ENCODE measurements at places on chromosomes 16 and 17. TPM values are rescaled to one million over a fixed set of nuclear protein-coding genes. Genes with fewer than 3 reads are reported as not detected.
A peak's percentile ranks its signal among the peaks of the same experiment; 100 is the strongest.

DNA sequence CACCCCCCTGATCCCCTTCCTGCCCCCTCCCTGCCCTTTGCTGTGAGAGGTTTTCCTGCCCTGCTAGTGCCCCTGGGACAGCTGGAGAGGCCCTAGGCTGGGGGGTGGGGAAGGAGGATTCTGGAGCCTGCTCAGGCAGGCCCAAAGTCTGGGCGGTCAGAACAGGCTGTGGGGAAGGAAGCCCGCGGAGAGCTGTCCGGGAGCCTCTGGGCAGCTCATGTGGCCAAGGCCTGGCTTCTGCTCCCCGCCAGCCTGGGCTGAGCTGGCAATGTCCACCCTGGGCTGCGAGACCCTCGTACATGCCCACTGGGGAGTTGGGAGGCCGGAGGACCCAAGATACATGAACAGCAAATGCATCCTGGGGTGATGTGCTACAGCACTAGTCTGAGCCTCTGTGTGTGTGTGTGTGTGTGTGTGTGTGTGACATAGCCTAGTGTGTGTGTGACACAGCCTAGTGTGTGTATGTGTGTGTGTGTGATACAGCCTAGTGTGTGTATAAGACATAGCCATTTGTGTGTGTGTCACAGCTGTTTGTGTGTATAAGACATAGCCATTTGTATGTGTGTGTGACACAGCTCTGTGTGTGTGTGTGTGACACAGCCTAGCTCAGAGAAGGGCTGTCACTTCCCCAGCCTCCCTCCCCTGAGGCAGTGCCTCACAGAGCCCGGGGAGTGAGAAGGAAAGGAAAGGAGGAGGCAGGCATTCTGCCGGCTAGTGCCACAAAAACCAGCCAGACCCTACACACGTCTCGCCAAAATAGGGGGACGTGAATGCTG, 201.4 kb upstream of the CIBAR2 start:
- no peak for DNase-seq
- H3K36me3 ChIP-seq: no peaks in the 10 kb centered on the region
- H3K4me1 ChIP-seq: peaks cover 28% of the 10 kb centered on the region
- H3K27ac ChIP-seq: no peak overlapping the region
- peaks cover 9% of the 10 kb centered on the region for H3K27me3 ChIP-seq

GRCh38 chr17:11330826-11331225, 89.8 kb downstream of the SHISA6 start:
- H3K4me3 ChIP-seq: no peak overlapping the region
- no peaks in the 10 kb centered on the region for H3K4me1 ChIP-seq
- H3K27me3 ChIP-seq: no peaks in the 10 kb centered on the region
- no peak for DNase-seq

DNA sequence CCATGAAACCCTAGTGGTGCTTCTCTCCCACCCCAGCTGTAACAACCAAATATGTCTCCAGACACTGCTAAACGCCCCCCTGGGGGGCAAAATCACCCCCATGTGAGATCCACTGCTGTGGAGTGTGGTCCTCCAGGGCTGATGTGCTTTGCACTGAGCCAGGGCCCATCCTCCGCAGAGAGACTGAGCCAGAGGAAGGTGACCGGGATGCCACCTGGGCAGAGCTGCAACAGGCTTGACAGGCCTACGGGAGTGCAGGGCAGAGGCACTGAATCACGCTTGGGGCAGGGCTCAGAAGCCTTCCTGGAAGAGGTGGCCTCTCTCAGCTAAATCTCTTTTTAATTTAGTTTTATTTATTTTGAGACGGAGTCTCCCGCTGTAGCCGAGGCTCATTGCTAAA, 4.4 kb downstream of the GJD3 start:
- peaks cover 10% of the 10 kb centered on the region for H3K27me3 ChIP-seq
- H3K4me1 ChIP-seq: peaks cover 23% of the 10 kb centered on the region
- no peak overlapping the region for H3K4me3 ChIP-seq
- H3K27ac ChIP-seq: no peak overlapping the region
- DNase-seq: no peak
- H3K36me3 ChIP-seq: peaks cover 13% of the 10 kb centered on the region

DNA sequence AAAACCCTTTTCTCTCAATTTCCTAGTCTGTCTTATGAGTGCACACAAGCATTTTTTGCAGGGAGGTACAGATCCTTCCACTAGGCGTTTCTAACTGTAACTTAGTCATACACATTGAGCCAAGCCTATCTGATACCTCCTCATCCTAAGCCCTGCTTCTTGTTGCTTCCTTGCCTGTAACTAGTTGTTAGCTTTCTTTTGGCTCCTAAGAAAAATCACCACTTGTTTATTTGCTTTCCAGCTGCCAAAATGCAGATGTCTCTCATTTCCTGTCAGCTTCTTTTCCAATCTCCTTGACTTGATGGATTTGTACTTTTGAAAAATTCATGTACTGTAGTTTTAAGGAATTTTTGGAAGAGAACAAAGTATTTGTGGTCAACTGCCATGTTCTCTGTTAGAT, 73.7 kb downstream of the TNRC6C start:
- H3K27me3 ChIP-seq: no peaks in the 10 kb centered on the region
- DNase-seq: no peak
- peaks cover 3% of the 10 kb centered on the region for H3K4me1 ChIP-seq
- peaks cover 32% of the 10 kb centered on the region for H3K36me3 ChIP-seq

DNA sequence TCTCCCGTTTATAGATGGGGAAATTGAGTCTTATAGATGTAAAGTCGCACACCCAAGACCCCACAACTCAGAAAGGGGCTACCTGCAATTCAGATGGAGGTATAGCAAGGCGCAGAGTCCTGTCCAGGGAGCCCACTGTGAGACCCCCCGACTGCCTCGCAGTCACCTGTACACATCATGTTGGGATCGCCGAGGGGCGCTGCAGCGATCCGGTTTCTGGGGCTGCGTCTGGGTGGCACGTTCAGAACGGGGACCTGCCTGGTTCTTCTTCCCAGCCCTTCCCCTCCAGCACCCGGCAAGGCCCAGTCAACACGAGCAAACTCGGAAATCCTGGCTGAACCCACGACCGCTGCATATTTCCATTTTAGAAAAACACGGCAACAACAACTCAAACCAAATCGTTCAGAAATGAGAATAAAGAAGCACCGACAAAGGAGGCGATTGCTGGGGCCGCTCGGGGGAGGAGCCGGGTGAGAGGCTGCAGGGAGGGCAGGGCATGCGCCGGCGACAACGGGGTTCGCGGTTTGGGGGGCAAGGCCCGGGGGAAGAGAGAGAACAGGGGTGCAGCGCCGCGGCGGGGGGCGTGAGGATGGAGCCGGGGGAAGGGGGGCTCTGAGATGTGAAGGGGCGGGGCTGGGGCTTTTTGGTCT, 643 bp downstream of the HSDL1 start:
- peak; percentile 24 for DNase-seq
- H3K4me1 ChIP-seq: peaks cover 12% of the 10 kb centered on the region
- peak overlapping the region; percentile 61 for H3K4me3 ChIP-seq
- H3K36me3 ChIP-seq: no peaks in the 10 kb centered on the region

DNA sequence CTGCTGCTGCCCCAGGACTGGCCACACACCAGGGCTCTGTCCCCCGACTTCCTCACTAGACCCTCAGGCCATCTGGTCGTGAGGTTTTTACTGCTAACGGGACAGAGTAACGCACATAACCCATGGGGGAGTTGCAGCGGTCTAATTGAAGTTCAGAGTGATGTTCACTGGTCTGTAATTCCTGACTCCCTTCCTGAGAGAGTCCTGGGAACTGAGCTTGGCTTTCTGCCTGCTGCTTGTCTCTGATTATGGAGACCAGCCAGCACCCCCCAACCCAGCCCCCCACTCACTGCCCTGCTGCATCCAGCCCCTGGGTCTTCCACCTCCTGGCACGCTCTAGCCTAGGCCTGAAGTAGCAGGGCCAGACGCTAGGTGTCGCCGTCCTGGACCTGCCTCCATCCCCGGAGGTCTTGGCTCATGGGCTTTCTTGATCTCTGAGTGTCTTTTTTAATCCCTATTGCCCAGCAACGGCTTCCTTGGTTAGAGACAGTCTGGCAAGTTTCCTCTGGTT, 192.9 kb downstream of the CCDC182 start:
- H3K4me3 ChIP-seq: no peak overlapping the region
- H3K27ac ChIP-seq: peak overlapping the region; percentile 64
- no peaks in the 10 kb centered on the region for H3K27me3 ChIP-seq
- DNase-seq: no peak
- H3K4me1 ChIP-seq: peaks cover 28% of the 10 kb centered on the region

- H3K27me3 ChIP-seq: no peaks in the 10 kb centered on the region
- no peaks in the 10 kb centered on the region for H3K36me3 ChIP-seq
- DNase-seq: no peak
- H3K27ac ChIP-seq: no peak overlapping the region
- H3K4me3 ChIP-seq: no peak overlapping the region
- peaks cover 20% of the 10 kb centered on the region for H3K4me1 ChIP-seq
Measured at GRCh38 chr17:50883850-50884438, 17.8 kb upstream of the TOB1 start.

DNA sequence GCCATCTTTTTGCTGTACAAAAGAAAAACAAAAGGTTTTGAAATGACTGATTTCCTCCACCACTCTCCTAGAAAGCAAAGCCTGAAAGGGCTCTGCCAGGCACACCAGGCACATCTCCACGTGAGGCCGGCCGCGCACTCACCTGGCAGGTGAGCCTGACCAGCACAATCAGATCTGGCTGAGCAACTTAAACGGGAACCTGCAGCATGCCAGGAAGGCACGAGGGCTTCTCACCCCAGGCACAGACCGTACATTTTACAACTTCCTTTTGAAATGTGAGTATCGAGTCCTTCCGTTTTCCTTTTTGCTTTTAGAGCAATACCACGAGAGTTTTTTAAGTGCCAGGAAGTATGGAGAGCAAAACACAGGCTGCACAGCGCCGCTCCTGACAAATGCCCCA, 22.5 kb downstream of the SLC38A10 start:
- DNase-seq: no peak
- H3K27me3 ChIP-seq: no peaks in the 10 kb centered on the region
- no peak overlapping the region for H3K27ac ChIP-seq
- H3K4me1 ChIP-seq: no peaks in the 10 kb centered on the region
- H3K36me3 ChIP-seq: peaks cover 72% of the 10 kb centered on the region
- no peak overlapping the region for H3K4me3 ChIP-seq

DNA sequence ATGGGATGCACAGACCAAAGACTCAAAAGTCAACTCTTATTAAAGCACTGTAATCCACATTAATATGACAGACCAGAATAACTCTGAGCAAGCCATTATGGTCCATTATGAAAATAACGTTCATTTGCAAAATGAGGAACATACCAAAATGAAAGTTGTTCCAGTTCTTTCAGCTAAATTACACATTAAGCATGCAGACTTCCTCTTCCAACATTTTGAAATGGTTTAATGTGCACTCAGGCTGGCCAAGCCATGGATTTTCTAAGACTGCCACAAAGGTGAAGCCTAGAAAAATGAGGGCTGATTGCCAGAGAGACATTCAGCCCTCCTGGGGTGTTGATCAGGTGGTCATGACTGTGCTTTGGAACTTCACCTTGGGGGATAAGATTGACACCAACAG, 56.7 kb upstream of the NOG start:
- H3K27ac ChIP-seq: no peak overlapping the region
- H3K27me3 ChIP-seq: no peaks in the 10 kb centered on the region
- H3K36me3 ChIP-seq: no peaks in the 10 kb centered on the region
- H3K4me1 ChIP-seq: no peaks in the 10 kb centered on the region

DNA sequence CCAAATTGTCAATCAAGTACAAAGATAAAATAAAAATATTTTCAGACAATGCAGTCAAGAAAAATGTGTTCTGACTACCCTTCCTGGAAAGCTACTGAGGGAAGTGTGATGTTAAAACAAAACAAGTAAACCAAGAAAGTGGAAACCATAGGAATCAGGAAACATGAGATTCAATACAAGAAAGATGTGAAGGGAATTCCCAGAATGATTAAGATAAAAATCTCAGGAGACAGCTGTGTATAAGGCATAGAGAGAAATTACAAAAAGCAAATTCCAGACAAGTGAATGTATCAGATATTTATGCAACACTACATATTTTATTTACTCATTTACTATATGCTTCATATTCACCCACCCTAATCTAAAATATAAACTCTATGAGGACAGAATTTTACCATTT, 32.2 kb downstream of the TRIM37 start:
- no peak for DNase-seq
- H3K27me3 ChIP-seq: no peaks in the 10 kb centered on the region
- no peaks in the 10 kb centered on the region for H3K4me1 ChIP-seq
- no peak overlapping the region for H3K27ac ChIP-seq

GRCh38 chr17:53039981-53040380, 782.7 kb upstream of the KIF2B start:
- no peak overlapping the region for H3K4me3 ChIP-seq
- no peak overlapping the region for H3K27ac ChIP-seq
- H3K4me1 ChIP-seq: no peaks in the 10 kb centered on the region
- H3K27me3 ChIP-seq: no peaks in the 10 kb centered on the region
- DNase-seq: no peak

- H3K4me3 ChIP-seq: peak overlapping the region; percentile 38
- H3K27ac ChIP-seq: peak overlapping the region; percentile 22
- no peak for DNase-seq
Measured at GRCh38 chr17:21252289-21252795, 868 bp downstream of the NATD1 start.

The C17orf100 gene
- total RNA-seq: 0.68 TPM

The C16orf95 gene
- 4.1 TPM for total RNA-seq

The OR1F1 gene
- total RNA-seq: not detected

The NPB gene
- total RNA-seq: 0.18 TPM

The MT4 gene
- total RNA-seq: not detected

The KRT28 gene
- not detected for total RNA-seq

The MLST8 gene
- total RNA-seq: 27.8 TPM

The TPSB2 gene
- total RNA-seq: not detected

The RAP1GAP2 gene
- total RNA-seq: 390 TPM

The FLYWCH2 gene
- total RNA-seq: 12.0 TPM

Data from natural killer cell (primary cell).